ENCODE measurements at places on chromosomes 11 and 22. TPM values are rescaled to one million over a fixed set of nuclear protein-coding genes. Genes with fewer than 3 reads are reported as not detected.

CYB5R2 gene
- total RNA-seq: 7.0 TPM

KCNJ5 gene
- not detected for total RNA-seq

OVOL1 gene
- total RNA-seq: 0.12 TPM

GPHA2 gene
- not detected for total RNA-seq

FOLR2 gene
- not detected for total RNA-seq

DDI1 gene
- total RNA-seq: not detected

OR5AL1 gene
- not detected for total RNA-seq

KCNQ1 gene
- not detected for total RNA-seq

BATF2 gene
- total RNA-seq: not detected

CHRM1 gene
- not detected for total RNA-seq

C11orf21 gene
- not detected for total RNA-seq

CRYBB3 gene
- not detected for total RNA-seq

PTPRJ gene
- 18.1 TPM for total RNA-seq

ST13 gene
- 207 TPM for total RNA-seq

TRIM6 gene
- total RNA-seq: 2.1 TPM

ANKK1 gene
- total RNA-seq: not detected

TIMP3 gene
- 126 TPM for total RNA-seq

DNAJB7 gene
- not detected for total RNA-seq

MS4A3 gene
- total RNA-seq: not detected

TRIM34 gene
- total RNA-seq: 1.6 TPM

FAU gene
- 669 TPM for total RNA-seq
